ENCODE measurements at places on chromosomes 6 and 20. TPM values are rescaled to one million over a fixed set of nuclear protein-coding genes. Genes with fewer than 3 reads are reported as not detected.

Gene SLC35D3
- 0.16 TPM for total RNA-seq

Gene HDGFL1
- total RNA-seq = not detected

Gene HAO1
- total RNA-seq = not detected

Gene OXT
- not detected for total RNA-seq

Gene CABLES2
- total RNA-seq = 2.1 TPM

Gene LPIN3
- total RNA-seq = 4.7 TPM

Gene LAMA2
- total RNA-seq = 190 TPM

DNA sequence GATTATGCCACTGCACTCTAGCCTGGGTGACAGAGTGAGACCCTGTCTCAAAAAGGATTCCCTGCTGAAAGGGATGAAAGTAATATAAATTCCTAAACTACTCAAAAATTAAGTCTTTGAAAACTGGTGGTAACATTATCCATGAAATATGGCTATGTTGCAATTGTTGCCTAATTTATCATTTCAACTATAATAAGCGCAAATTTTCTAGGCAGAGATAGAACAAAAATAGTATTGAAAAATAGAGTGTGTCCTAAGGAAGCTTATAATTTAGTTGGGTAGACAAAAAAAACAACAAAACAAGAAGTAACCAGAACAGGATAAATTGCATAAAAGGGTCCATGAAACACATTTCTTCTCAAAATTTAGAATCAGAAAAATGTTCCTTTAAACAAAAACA, 68.0 kb downstream of the FKBP5 start:
- DNase-seq = no peak

GRCh38 chr6:42007286-42008137, 42.8 kb upstream of the TAF8 start:
- DNase-seq = no peak

DNA sequence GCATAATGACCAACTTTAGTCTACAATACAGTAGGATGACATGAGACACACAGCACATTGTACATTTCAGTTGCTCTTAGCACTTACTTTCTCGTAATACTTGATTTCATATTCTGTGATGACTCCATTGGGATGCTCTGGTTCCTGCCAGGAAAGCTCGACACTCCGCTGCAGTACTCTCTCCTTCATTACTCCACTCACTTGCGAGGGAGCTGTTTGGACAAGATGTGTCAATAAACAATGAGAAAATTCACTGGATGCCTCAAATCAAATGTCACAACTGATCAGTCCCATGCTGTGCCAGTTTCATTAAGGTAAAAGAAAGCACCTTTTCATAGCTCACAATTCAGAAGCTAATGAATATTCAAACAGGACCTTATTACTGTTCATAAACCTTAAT, 147.1 kb downstream of the EPHA7 start:
- DNase-seq = no peak

DNA sequence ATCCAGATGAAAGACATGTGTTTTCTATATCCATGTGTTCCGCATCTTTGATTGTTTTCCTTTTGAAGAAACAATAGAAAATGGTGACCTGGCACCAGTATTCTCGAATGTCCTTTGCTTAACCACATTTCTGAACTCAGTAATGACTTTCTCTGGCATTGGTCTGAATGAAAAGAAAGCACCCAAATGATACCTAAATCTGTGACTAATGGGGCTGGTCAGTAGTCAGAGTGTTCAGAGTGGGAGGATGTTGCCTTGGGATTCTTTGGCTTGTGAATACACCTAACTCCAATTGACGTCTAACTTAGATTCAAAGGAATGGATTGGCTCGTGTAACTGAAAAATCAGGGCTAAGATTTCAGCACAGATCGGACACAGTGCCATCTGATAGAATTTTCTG, 27.1 kb downstream of the PARD6B start:
- no peak for DNase-seq

DNA sequence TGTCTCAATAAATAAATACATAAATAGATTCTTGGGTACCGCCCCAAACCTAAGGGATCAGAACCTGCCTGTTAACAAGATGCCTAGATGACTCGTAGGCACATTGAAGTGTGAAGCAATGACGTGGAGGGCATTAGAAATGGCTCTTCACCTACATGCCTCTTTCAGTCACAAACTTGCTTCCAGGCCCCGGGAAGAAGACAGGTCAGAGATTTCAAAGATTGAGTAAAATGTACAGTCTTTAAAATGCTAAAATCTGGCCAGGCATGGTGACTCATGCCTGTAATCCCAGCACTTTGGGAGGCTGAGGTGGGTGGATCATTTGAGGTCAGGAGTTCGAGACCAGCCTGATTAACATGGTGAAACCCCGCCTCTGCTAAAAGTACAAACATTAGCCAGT, 480.8 kb upstream of the JARID2 start:
- DNase-seq = no peak

DNA sequence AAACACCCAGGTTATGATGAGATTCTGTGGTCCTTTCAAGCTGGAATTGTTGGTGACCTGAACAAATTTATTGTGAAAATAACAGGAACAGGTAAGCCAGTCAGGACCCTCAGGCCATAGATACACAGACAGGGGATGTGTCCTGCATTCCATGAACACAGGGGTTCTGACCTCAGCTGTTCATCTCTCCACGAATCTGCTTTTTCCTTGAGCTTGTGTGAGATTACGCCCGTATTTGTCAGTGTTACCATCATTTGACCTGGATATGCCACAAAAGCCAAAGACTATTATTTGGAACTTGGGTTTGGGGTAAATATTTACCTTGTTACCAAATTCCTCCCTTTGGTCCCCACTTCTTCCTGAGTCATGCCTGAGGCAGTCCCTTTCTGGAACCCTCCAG, 288.9 kb downstream of the PREX1 start:
- no peak for DNase-seq

Data from urinary bladder (tissue), 4 donors.